ENCODE measurements at places on chromosomes 7 and 10. TPM values are rescaled to one million over a fixed set of nuclear protein-coding genes. Genes with fewer than 3 reads are reported as not detected.

Gene RASA4B
- total RNA-seq, result 14.8 TPM

DNA sequence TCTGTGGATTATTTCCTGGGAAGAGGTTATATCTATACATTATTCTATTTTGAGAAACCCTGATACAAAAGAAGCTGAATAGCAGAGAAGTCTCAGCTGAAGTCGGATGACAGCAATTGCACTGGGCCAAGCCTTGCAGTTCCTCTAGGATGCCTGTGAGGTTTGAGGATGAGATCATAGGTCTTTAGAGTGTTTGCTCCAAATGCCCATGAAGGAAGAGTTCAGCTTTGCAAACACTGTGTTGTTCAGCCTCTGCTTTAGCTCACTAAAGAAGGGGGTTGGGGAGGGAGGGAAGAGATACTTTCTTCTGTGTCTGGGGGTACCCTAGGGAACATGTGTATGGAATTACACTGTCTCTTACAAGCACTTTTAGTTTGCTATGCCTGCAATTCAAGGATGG lies 282.5 kb upstream of the NRP1 start:
- no peak for DNase-seq
- no peaks in the 10 kb centered on the region for H3K36me3 ChIP-seq
- no peak overlapping the region for H3K27ac ChIP-seq
- H3K4me3 ChIP-seq, result no peak overlapping the region
- H3K27me3 ChIP-seq, result no peaks in the 10 kb centered on the region

DNA sequence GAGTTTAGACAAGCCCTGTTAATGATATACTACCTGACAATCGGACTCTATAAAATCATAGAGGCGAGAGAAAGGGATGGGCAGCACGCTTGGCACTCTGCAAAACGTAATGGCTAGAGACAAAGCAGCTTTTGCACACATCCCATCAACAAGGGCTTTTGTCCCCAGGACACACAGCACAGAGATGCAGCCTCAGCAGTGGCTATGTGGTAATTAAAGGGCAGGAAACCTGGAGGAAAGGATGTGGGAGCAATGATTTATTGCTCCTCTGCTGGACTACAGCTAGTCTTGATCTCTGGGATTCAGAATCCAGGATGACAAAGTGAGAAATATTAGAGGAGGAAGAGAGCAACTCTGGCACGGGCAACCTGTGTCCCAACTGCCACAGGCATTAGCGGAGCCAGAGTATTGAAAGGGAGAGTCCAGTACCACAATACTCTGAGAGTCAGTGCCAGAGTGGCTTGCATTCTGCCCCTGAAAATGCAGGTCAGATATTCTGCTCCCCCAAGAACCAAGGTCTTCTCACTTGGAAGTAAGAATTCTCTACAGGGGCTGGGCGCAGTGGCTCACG lies 96.5 kb downstream of the ARMH3 start:
- H3K4me1 ChIP-seq, result no peaks in the 10 kb centered on the region
- no peak overlapping the region for H3K27ac ChIP-seq
- no peak for DNase-seq
- no peak overlapping the region for H3K4me3 ChIP-seq
- no peaks in the 10 kb centered on the region for H3K27me3 ChIP-seq

GRCh38 chr10:32943395-32943794 lies 14.6 kb downstream of the ITGB1 start:
- no peak overlapping the region for H3K27ac ChIP-seq
- no peaks in the 10 kb centered on the region for H3K27me3 ChIP-seq
- H3K36me3 ChIP-seq, result peaks cover 5% of the 10 kb centered on the region
- peaks cover 25% of the 10 kb centered on the region for H3K4me1 ChIP-seq

DNA sequence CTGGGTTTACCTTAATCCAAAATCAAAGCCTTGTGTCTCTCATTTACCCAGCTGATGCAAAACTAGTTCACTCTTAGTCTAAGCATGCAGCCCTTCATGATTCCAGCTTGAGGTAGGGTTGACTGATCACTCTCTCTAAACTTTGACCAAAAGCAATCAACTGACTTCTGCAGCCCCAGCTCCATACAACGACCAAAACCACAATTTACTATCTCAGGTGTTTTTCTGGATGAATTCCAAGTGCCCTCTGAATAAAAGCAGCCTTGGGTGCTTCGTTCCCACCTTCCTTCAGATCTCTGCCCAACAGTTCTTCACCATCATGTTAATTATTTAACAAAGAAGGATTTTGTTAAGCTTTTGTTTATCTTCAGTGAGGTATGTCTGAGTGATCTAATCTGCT lies 62.6 kb downstream of the CCDC6 start:
- no peak for DNase-seq

GRCh38 chr10:79401015-79401921 lies 44.2 kb downstream of the ZCCHC24 start:
- no peak overlapping the region for H3K27ac ChIP-seq
- H3K4me3 ChIP-seq, result no peak overlapping the region
- H3K36me3 ChIP-seq, result no peaks in the 10 kb centered on the region
- DNase-seq, result no peak

Gene SMO
- not detected for total RNA-seq

- peaks cover 45% of the 10 kb centered on the region for H3K36me3 ChIP-seq
- DNase-seq, result no peak
- no peak overlapping the region for H3K4me3 ChIP-seq
- no peaks in the 10 kb centered on the region for H3K27me3 ChIP-seq
- H3K4me1 ChIP-seq, result peaks cover 20% of the 10 kb centered on the region
Measured at GRCh38 chr7:114962441-114962840, 40.5 kb downstream of the MDFIC start.

DNA sequence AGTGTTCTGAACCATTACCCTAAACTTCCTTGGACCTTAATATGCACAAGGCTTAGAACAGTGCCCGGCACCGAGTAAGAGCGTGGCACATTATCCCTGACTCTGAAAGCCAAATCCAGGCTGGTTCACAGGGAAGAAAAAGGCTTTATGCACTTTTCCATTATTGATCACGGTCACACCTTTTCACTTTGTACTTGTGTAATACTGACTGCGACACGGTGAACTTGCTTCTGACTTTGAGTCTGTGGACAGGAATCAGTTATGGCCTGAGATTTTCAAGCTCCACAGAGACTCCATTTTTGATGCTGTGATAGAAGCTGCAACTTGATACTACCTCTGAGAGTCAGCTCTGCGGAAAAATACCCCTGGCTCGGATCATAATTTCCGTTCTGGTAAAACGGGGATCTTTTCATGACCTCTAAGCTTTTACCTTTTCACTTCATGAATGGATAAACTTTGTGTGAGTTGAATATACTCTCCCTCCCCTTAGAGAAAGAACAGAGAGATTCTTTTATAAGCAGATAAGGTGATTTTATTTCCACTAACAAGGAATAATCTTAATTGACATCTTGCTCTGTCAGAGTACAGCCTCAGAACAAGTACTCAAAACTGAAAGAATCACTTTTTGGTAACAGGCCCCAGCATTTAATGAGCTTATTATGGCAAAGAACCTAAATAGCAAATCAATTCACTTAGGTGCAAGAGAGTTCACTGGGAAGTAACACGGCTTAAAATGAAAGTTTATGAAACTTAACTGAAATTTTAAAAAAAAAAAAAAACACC lies 88.8 kb downstream of the ELMO1 start:
- H3K27me3 ChIP-seq, result no peaks in the 10 kb centered on the region
- no peak for DNase-seq
- H3K4me3 ChIP-seq, result peak overlapping the region; percentile 2

Gene PON3
- total RNA-seq, result not detected

Gene C10orf143
- total RNA-seq, result 4.3 TPM

GRCh38 chr10:124315591-124316270 lies 103.0 kb downstream of the OAT start:
- H3K27ac ChIP-seq, result no peak overlapping the region
- no peak for DNase-seq
- H3K27me3 ChIP-seq, result no peaks in the 10 kb centered on the region

Gene INA
- 0.70 TPM for total RNA-seq

DNA sequence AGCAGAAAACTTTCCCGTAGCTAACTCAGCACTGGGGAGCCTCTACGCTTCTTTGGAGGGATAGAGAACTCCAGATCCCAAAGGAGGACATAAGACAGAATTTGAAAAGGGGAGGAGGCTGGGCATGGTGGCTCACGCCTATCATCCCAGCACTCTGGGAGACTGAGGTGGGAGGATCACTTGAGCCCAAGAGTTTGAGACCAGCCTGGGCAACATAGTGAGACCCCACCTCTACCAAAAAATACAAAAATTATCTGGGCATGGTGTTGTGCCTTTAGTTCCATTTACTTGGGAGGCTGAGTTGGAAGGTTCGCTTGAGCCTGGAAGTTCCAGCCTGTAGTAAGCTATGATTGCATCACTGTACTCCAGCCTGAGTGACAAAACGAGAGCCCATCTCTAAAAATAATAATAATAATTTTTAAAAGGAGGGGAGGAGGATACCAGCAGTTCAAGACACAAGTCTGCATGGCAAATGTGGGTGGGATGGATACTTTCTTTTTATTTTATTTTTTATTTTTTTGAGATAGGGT lies 165.9 kb upstream of the SH2B2 start:
- H3K4me3 ChIP-seq, result no peak overlapping the region
- no peak overlapping the region for H3K27ac ChIP-seq
- H3K36me3 ChIP-seq, result no peaks in the 10 kb centered on the region
- no peaks in the 10 kb centered on the region for H3K27me3 ChIP-seq

DNA sequence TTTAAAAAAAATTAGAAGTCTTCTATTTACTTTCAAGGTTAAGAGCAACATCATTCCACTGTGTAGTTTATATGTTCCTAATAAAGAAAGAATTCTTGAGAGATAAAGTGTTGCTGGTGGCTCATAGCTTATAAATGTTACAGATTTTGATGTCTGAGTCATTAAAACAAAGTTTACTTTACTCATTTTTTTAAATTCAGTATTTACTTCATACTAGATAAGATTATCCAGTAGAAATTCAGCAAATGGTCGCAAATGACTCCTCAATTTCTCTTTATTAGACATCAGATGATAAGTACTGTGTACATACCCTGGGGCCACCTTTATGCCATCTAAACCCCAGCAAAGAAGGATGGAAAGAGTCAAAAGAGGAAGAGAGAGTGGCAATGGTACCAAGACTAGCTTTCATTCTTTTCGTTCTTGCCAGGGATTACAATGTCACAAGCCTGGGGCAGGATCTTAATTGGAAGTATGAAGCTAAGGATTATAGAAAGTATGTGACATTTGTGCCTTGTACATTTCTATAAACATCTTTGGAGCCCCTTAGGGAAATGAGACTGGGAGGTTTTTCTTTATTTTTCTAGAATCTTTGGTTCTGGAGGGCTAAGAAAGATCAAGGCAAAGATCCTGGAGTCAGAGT lies 206.1 kb downstream of the CHRM2 start:
- no peaks in the 10 kb centered on the region for H3K27me3 ChIP-seq
- no peak for DNase-seq
- H3K36me3 ChIP-seq, result no peaks in the 10 kb centered on the region
- no peak overlapping the region for H3K4me3 ChIP-seq
- H3K27ac ChIP-seq, result no peak overlapping the region

Gene ADIRF
- not detected for total RNA-seq

DNA sequence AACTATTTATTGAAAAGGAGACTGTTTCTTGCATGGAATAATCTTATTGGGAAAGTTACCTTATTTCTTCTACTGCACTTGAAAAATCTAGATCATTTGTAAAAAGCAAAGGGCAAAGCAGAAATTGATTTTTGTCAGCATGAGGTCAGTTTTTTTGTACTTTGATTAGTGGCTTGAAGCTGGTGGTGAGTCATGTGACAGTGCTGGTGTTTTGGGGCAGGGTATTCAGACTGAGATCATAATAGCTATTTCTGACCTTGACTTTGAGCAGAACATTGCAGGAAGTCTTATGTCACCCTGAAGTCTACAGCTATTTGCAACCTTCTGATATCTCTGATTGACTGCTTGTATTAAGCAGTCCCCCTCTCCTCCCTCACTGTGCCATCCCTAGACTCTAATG lies 66.3 kb upstream of the SORCS3 start:
- H3K4me3 ChIP-seq, result no peak overlapping the region
- H3K27ac ChIP-seq, result no peak overlapping the region
- no peak for DNase-seq
- H3K36me3 ChIP-seq, result no peaks in the 10 kb centered on the region
- peaks cover 16% of the 10 kb centered on the region for H3K27me3 ChIP-seq
- no peaks in the 10 kb centered on the region for H3K4me1 ChIP-seq

- no peak overlapping the region for H3K4me3 ChIP-seq
- peaks cover 55% of the 10 kb centered on the region for H3K36me3 ChIP-seq
- no peak for DNase-seq
- H3K27ac ChIP-seq, result no peak overlapping the region
- H3K27me3 ChIP-seq, result no peaks in the 10 kb centered on the region
- H3K4me1 ChIP-seq, result peaks cover 11% of the 10 kb centered on the region
Measured at GRCh38 chr10:58393317-58393716, 8.1 kb downstream of the TFAM start.

GRCh38 chr10:82908751-82909150 lies 1033.8 kb downstream of the NRG3 start:
- no peak overlapping the region for H3K4me3 ChIP-seq
- no peaks in the 10 kb centered on the region for H3K27me3 ChIP-seq
- H3K27ac ChIP-seq, result no peak overlapping the region

Gene OR2A1
- not detected for total RNA-seq

- H3K36me3 ChIP-seq, result peaks cover 6% of the 10 kb centered on the region
- H3K4me3 ChIP-seq, result no peak overlapping the region
- peaks cover 28% of the 10 kb centered on the region for H3K27me3 ChIP-seq
- peak overlapping the region; percentile 32 for H3K27ac ChIP-seq
Measured at GRCh38 chr7:102874166-102874829, 38.5 kb upstream of the LRRC17 start.

DNA sequence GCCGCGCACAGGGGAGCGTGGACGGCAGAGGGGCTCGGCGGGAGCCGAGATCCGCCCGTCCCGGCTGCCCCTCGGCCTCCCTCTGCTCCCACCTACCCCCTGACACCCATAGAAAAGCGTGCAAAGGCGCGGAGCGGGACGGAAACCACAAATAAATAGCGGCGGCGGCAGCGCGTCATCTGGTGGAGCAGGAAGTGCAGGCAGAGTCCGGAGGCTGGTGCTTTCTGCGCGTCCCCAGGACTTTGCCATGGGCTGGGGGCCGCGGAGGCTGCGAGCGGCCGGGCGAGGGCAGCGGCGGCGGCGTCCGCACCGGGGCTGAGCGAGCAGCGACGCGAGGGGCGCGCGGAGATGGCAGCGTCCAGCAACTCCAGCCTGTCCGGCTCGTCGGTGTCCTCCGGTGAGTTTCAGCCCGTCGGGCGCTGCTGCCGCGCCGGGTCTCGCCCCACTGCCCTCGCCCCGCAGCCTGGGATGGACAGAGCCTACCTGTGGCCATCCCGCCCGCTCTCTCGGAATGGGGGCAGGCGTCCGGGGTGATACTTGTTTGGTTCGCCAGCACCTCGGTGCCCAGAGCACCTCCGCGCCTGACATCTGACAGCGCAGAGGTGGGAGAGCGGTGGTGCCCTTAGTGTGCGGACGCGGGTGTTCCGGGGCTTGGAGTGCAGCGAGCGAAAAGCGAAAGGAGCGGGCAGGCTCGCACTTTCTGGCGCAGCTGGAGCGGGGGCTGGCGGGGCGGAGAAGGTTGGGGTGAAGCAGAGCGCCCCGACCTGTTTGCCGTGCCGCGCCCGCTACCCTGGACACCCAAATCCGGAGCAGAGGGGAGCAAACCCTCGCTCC lies at the start of gene CHN2:
TSS of gene CHN2 (plus strand) at position 182 of the 834 bp plus-strand sequence.
- peaks cover 2% of the 10 kb centered on the region for H3K36me3 ChIP-seq
- peaks cover 66% of the 10 kb centered on the region for H3K27me3 ChIP-seq
- peak within 1 kb of the TSS; percentile 80 for H3K27ac ChIP-seq
- peaks cover 27% of the 10 kb centered on the region for H3K4me1 ChIP-seq
- peak; percentile 75 for DNase-seq

GRCh38 chr7:91165006-91165845 lies 99.0 kb upstream of the FZD1 start:
- DNase-seq, result no peak
- H3K4me1 ChIP-seq, result no peaks in the 10 kb centered on the region
- no peaks in the 10 kb centered on the region for H3K27me3 ChIP-seq
- no peak overlapping the region for H3K4me3 ChIP-seq
- no peaks in the 10 kb centered on the region for H3K36me3 ChIP-seq
- no peak overlapping the region for H3K27ac ChIP-seq

Gene MMD2
- not detected for total RNA-seq
